ENCODE measurements at places on chromosomes 1 and 21.
A peak's percentile ranks its signal among the peaks of the same experiment; 100 is the strongest.

DNA sequence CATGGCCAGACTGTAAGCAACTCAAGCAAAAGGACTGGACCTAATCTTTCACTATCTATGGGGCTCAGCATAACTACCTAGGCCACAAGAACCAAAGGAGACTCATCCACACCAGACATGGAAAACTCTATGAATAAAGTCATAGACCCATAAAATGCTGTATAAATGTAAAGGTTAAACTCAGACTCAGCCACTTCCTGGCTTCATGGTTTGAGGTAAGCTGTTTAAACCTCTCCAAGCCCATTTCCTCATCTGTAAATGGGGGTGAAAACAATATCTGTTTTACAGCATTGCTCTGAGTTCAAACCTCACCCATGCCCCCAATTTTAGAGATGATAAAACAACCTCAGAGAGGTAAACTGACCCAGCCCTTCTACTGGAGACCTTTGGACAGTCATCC is 4.0 kb upstream of the SMIM12 start:
- DNase-seq: no peak

GRCh38 chr21:46598581-46599572 is 6.0 kb downstream of the S100B start:
- DNase-seq: peak; percentile 87

GRCh38 chr21:26850116-26850643 is 5.0 kb upstream of the ADAMTS1 start:
- DNase-seq: peak; percentile 50

GRCh38 chr1:37294529-37294928 is 179.9 kb upstream of the ZC3H12A start:
- no peak for DNase-seq

- no peak for DNase-seq
Measured at GRCh38 chr21:39097335-39097861, 85.9 kb downstream of the PSMG1 start.

GRCh38 chr1:94636624-94637023 is 95.1 kb upstream of the F3 start:
- DNase-seq: peak; percentile 73

GRCh38 chr1:193185901-193186731 is at the start of gene B3GALT2:
TSS of gene B3GALT2 (minus strand) at chr1:193186613. CDS start at chr1:193181562, 5,051 bp downstream.
- peak; percentile 47 for DNase-seq

DNA sequence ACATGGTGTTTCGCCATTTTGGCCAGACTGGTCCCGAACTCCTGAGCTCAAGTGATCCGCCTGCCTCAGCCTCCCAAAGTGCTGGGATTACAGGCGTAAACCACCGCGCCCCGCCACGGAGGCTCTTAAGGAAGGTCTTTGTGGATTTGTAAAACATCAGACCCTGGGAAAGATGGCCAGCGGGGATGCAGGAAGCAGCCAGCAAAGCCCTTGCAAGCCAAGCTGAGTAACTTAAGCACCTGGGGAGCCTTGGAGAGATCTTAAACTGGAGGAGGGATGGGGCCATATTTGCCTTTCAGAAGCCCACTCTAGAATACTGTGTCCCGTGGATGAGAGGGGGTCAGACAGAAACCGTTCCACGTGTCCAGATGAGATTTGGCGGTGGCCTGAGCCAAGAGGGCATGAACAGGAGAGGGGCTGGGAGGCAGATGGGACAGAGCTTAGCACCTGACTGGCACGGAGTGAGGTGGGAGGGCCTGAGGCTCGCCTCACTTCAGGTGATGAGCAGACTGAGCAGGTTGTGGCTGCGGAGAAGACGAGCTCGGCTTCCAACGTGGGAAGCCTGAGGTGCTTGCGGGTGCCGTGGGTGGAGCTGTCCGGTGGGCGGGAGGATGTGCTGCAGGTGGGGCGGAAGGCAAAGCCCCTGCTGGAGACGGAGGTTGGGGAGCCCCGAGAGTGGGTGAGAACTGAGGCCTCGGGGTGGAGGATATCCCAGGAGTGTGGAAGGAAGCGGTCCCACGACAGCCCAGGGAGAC is 11.7 kb downstream of the C1orf216 start:
- DNase-seq: no peak

GRCh38 chr1:84073266-84073665 is 70.8 kb upstream of the PRKACB start:
- DNase-seq: peak; percentile 25

- DNase-seq: no peak
Measured at GRCh38 chr1:83497563-83497962, 501.4 kb downstream of the TTLL7 start.

GRCh38 chr1:169624912-169625311 is 5.0 kb downstream of the SELP start:
- no peak for DNase-seq

DNA sequence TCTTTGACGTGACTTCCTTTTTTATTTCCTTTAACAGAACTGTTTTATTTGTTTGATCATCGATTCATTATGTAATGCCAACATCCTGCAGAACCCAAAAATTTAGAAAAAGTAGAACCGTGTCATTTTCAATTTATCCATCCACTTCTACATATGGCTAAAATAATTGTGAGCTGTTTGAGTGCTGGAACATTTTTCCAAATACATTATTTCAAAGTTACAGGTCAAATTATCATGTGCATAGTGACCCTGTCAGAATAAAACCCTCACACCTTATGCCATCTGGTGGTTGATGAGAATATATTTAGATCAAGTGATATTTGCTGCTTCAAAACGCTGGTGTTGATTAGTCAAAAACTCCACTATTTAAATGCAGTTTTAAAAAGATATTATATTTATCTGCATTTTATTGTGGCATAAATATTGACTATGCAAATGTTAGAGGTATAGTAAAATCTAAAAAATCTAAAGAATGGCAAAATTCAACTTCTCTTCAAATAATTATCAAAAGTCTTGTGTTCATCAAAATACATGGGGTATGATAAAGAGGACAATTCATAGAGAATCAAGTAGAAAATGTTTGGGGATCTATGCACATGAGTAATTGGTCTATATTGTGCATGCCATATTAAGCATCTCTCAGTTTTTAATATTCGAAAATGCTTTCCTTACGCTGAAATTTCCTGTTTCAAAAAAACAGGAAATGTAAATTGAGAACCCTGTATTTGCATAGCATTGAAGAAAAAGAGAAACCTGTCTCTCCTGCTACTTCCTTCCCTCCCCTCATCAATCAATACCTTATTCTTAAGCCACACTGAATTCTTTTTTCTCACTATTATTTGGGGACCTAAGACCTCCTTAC is 39.7 kb downstream of the UBE2U start:
- peak; percentile 58 for DNase-seq
